ENCODE measurements at places on chromosomes 3 and 15.

DNA sequence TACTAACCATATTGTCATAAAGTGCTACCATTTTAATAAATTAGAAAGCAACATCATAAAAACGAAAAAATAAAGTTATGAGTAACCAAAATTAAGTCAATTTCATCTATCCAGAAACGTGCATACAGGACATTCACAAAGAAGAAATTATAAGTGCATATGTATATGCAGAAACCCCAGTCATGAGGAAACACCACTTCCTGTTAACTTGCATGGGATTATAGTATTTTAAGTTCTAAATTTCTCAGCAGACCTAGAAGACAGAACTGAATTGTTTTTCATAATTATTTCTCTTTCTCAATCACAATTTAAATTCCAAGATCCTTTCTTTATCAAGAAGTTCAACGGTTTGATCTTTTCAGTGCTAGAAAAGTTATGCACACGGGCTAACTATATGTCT, 1.4 kb upstream of the KBTBD8 start:
- no peak for DNase-seq

- DNase-seq = no peak
These were observed 176.0 kb upstream of the BCHE start for GRCh38 chr3:166013073-166013679.

DNA sequence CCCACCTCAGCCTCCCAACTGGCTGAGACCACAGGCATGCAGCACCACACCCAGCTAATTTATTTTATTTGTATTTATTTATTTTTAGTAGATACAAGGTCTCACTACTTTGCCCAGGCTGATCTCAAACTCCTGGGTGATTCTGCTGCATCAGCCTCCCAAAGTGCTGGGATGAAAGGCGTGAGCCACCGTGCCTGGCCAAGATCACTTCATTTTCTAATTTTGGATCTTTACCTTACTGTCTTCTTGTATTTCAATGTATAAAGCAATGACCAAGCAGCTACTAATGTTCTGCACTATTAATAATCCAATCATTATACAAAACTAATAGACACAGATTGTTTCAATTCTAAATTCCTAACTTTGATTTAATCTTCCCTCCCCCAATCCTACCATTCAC, 56.2 kb downstream of the LRRFIP2 start:
- DNase-seq = no peak

DNA sequence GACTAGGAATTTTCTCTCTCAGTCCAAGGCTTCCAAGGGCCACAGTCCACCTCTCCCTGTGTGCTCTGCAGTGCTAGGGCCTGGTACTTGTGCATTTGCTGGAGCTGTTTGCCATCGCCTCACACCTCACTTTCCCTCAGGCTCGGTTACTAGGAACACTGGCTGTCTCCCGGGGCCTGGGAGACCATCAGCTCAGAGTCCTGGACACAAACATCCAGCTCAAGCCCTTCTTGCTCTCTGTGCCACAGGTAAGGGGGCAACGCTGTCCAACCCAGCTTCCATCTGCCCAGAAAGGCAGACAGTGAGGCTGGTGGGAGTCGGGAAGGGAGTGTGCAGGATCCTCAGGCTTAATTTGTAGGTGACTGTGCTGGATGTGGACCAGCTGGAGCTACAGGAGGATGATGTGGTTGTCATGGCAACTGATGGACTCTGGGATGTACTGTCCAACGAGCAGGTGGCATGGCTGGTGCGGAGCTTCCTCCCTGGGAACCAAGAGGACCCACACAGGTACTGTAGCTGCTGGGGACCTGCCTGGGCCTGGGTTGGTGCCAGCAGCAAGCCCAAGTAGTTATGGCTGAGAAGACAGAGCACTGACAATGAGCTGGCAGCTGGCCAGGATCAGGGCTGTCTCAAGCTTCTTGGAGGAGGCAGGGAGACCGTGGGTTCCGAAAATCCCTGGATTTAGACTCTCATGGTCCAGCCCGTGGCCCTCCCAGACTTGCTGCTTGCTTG, 3.4 kb downstream of the PPM1M start:
- no peak for DNase-seq

- no peak for DNase-seq
These were observed 2.2 kb upstream of the LSMEM2 start for GRCh38 chr3:50276762-50277101.

DNA sequence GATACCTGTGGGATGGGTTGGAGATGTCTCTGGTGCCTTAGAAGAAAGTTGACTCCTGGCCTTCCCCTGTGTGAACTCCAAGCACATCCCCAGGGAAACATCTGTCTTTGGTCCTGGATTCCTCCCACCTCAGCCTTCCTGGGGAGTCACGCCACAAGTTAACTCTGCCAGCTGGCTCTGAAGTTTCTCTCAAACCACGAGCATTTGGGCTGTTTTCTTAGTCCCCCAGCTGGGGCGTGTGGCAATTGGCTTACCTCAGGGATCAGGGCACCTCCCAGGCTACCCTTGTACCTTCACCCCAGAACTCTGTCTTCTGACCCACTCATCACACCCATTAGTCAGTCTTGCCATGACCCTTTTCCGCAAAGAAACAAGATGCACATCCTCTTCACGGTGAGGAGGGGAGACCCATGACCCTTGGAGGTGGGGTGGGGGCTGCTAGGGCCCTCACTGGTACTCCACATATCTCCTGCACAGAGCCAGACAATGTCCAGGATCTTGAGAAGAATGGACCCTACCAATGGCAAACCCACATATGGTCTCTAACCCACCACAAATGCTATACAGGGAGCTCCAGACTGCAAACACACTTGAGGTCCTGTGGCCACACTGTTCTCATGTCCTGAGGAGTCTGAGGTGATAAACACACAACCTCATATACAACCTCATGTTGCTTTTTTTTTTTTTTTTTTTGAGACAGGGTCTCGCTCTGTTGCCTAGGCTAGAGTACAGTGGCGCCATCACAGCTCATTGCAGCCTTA, 3.9 kb downstream of the NEIL1 start:
- DNase-seq = no peak

- no peak for DNase-seq
These were observed 42.7 kb upstream of the ATP2B2 start for GRCh38 chr3:10547841-10548783.

- no peak for DNase-seq
These were observed 10.1 kb upstream of the FSTL1 start for GRCh38 chr3:120460862-120461261.

GRCh38 chr15:40688932-40689799, 5.8 kb upstream of the RAD51 start:
- DNase-seq = no peak

- no peak for DNase-seq
These were observed 16.4 kb downstream of the ARRDC4 start for GRCh38 chr15:97976766-97977503.

- DNase-seq = no peak
These were observed 142.7 kb upstream of the DPPA4 start for GRCh38 chr3:109480014-109480413.

- DNase-seq = no peak
These were observed 617.5 kb downstream of the TBL1XR1 start for GRCh38 chr3:176579711-176580185.

GRCh38 chr3:76369170-76369569, 583.8 kb upstream of the ZNF717 start:
- DNase-seq = no peak

GRCh38 chr3:75260-75659, 121.3 kb upstream of the CHL1 start:
- DNase-seq = no peak

DNA sequence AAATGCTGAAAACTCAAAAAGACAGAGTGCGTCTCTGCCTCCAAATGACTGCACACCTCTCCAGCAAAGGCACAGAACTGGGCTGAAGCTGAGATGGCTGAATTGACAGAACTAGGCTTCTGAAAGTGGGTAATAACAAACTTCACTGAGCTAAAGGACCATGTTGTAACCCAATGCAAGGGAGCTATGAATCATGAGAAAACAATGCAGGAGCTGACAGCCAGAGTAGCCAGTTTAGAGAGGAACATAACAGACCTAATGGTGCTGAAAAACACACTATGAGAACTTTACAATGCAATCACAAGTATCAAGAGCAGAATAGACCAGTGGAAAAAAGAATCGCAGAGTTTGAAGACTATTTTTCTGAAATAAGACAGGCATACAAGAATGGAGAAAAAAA, 10.1 kb upstream of the AVEN start:
- DNase-seq = no peak

DNA sequence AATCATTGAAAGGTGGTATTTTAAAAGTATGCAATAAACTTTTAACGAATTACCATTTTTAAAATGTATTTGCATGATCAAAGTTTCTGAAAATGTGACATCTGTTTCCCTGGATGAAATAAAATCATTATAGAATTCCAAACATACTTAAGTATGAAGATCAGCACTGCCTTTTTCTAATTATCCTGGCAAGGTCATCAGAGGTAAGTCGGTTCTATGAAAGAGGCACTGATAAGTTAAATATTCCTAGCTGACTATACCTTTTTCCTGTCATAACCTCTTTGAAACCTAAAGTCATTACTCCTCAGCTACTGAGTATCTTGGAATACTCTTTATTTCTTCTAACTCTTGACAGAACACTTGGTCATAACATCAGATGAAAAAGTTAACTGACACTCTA, 406.1 kb upstream of the ALCAM start:
- no peak for DNase-seq

DNA sequence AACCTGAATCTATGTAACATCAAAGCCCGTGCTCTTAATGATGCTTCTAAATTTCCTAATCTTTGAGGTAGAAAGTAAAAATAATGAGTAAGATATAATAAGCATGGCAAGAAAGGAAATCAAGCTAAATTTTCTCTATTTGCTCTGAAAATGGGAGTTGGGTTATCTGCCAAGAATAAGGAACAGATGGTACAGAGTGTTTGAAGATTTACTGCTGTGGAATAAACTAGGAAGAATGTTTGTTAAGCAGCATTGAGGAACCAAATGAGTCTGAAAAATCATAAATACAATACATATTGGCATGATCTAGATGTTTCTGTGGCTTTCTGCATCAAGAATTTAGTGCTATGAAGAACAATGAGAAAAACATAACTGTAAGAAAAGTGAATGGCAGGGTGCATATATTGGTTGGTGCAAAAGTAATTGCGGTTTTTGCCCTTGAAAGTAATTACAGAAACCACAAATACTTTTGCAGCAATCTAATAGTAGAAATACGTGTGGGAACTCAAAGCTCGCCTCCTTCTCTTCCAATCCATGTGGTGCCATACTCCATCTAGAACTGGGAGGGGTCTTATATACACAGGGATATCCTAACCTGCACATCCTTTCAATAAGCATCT, 87.6 kb downstream of the SUCNR1 start:
- no peak for DNase-seq

DNA sequence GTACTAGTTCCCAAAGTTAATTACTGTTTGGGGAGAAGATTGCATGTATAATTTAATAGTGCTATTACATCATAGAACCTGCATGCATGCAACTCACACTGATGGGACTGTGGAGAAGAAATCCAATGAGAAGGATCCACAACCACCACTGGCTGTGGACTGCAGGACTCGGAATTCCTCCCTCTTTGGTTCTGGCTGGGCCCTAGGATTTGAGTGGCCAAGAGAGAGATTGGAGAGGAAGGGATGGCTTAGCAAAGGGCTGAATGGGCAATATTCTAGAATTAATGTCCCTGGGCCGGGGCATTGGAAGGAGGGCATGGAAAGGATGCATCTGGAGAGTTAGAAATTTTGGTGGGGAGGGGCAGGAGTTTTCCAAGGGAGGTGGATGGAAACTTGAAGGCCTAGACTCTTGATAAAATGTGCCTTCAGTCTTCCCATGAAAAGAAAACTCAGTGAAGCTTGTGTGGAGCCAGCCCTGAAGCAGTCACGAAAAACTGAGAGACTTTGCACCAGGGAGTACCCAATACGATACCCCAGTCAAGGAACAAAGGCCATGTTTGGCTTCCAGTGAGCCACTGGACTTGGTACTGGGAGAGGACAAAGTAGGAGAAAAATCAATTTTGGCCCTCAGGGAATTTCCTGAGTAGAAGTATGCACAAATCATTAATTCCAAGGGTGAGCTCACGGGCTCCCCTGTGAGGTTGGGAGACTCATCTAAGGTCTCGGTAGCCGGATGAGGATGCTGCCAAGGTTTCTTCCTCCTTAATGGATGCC, 31.4 kb upstream of the TPM1 start:
- DNase-seq = no peak

- no peak for DNase-seq
These were observed 9.9 kb downstream of the CHAC1 start for GRCh38 chr15:40963201-40963600.

GRCh38 chr3:100090669-100091005, 23.7 kb downstream of the FILIP1L start:
- no peak for DNase-seq

DNA sequence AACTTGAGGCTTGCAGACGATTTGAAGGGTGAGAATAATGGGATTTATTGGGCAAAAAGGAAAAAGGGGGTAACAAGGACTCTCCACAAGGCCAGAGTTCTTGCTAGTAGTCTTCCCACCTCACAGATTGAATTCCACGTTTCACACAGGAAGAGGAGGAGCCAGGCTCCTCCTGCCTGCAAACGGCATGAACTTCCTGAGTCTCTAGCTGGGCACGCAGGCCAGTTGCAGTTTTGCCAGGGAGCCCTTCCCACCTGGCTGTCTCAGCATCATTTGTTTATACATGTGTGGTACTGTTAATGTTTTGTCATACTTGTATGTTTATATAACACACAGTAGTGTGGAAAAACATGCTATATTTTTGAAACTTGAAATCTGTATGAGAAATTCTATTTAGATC, 155.0 kb downstream of the NLGN1 start:
- DNase-seq = no peak

DNA sequence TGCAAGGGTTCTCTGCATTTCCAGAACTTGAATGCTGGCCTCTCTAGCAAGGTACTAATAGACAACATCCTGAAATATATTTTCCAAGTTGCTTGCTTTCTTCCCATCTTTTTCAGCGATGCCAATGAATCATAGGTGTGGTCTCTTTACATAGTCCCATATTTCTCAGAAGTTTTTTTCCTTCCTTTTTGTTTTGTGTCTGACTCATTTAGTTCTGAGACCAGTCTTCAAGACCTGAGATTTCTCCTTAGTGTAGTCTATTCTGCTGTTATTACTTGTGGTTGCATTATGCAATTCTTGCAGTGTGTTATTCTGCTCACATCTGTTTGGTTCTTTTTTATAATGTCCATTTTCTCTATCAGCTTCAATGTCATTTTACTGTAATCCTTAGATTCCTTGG, 1265.0 kb upstream of the ALCAM start:
- no peak for DNase-seq

All from CD4-positive, alpha-beta T cell treated with Interleukin-12 subunit alpha and Interleukin-12 subunit beta, for 1 hour (primary cell).